ENCODE measurements at places on chromosomes 1 and 21.

- no peak for DNase-seq
Measured at GRCh38 chr1:113429461-113430153, 39.3 kb downstream of the MAGI3 start.

- DNase-seq, result no peak
Measured at GRCh38 chr1:164667001-164667400, 108.0 kb downstream of the PBX1 start.

GRCh38 chr1:113666126-113666525 lies 93.2 kb downstream of the PHTF1 start:
- no peak for DNase-seq

DNA sequence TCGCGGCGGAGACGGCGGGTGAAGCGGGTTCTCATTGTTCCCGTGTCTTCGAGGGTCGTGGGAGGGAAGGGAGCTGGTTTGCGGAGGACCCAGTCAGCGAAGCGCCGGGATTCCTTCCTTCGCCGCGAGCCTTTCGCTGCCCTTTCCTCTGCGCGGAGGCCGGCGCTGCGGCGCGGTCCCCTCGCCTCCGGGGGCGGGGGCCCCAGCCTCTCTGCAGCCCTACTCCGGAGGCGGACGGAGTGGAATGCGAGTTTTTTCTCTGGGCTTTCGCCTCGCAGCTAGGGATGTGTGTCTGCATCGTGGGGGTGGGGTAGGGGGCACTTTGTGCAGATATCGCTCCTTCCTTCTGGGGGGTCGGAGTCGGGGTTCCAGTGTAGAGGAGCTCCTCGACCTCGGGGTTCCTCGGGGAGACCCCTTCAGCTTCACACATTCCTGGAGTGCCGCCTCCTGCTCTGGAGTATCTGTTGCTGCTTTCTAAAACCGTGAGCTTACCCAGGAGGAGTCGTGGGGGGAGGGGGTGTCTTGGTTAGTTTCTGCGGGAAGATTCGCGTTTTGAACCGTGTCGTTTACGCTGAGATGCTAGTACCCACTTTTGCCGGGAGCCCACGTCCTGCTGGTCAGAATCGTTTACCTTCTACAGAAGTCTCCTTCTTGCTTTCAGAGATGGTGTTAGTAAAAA lies 595 bp downstream of the RNF2 start:
- peak; percentile 42 for DNase-seq

DNA sequence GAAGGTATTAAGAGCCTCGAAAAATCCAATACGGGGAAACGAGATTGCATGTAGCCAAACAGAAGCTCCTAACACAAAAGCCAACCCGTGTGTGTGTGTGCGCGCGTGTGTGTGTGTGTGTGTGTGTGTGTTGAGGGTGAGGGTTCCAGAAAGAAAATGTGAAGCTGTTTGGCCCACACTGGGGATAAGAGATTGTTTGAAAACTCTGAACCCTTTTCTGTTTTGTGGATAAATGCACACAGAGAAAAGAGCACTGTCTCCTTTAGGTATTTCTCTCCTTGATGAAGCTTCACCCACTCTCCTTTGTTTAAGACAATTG lies 1.9 kb downstream of the WLS start:
- DNase-seq, result no peak

DNA sequence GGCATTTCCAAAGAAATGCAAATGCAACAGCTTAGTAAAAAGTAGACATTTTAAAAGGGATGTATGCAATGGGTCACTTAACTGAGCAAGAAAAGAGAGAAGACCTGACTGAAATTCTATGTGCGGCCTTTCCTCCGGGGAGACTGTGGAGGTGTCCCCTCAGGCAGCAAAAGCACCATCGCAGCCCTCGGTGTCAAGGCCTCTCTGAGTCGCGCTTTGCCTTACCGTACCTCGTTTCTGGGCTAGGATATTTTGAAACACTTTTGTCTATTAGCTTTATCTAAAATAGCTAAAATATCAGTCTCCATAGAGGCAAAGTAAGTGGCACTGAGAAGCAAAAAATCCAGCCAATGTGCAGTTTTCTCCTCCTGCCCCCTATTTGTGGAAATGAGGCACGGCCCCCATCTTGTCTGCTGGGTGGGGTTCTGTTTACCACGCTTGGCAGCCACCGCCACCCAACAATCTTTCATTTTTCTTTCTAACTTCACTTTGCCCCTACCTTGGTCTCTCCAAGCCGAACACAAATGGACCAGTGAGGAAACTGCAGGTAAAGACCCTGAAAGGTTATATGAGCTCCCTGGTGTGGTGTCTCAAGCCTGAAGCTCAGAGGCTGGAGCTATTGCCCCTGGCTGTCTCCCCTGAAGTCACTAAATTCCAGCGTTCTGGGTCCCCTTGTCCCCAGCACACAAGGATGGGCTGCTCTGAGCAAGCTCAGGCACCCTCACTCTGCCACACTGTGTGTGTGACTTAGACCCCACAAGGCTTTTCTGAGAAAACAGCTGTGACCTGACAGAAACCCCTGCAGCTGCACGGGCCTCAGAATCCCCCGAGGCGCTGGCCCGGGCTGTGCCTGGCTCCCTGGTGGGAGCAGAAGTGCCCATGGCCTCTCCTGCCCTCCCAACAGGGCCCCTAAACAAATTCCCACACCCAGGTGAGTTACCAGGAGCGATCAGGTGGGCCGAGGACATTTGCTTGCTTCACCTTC lies 1.6 kb downstream of the CD247 start:
- DNase-seq, result no peak

- no peak for DNase-seq
Measured at GRCh38 chr1:93344886-93345632, 648 bp upstream of the DR1 start.

- no peak for DNase-seq
Measured at GRCh38 chr1:115198938-115199337, 109.6 kb upstream of the TSPAN2 start.

DNA sequence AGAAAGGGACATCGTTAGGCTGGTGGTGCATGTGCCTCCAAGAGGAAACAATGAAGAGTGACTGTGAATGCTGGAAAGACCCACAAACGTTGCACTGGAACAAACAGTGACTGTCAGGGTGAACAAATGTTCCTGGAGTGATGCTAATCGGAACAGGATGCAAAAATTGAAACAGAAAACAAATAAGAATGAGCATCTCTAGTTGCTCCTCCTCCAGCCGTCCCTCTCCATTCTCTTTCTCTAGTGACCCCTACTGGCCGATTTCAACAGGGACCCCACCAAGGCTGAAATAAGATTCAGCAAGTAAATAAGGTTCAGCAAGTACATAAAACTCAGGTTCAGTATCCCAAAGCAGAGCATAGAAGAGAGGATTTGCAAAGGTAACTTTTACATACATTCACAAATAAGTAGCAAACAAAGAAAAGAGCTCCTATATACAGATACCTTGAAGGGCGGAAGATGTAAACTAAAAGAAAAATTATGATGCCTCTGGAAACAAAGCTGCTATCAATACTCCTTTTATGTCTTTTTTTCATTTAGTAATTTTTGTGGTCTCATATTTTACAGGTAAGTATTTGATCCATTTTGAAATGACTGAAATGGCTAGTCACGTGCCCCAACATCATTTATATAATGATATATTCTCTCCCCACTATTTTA lies 836.1 kb upstream of the ADAMTS5 start:
- DNase-seq, result peak; percentile 60

- no peak for DNase-seq
Measured at GRCh38 chr1:99438656-99439230, 174.5 kb downstream of the PLPPR4 start.

DNA sequence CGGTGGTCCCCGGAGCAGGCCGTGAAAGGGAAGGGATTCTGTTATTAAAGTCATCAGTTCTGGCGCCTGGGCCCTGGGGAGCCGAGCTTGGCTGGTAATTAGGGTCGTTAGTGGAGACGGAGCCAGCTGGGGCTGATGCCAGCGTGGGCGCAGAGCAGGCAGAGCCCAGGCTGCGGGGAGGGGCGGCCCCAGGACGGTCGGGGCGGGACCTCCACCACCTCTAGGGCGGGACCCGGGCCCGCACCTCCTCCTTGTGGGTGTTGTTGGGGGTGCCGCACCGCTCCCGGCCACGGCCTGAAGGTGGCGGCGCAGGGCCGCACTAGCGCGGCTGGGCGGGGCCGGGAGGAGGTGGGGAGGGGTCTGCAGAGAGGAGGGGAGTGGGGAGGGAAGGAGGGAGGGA lies 470.6 kb downstream of the PTPRU start:
- DNase-seq, result no peak

DNA sequence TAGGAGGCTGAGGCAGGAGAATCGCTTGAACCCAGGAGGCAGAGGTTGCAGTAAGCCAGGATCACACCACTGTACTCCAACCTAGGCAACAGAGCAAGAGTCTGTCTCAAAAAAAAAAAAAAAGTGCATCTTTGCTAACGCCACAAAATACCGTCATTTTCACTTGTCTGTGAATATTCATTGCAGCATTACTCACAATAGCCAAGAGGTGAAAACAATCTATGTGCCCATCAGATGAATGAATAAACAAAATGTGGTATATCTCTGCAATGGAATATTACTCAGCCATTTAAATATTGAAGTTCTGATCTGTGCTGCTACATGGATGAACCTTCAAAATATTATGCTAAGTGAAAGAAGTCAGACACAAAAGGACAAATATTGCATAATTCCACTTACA lies 7.9 kb upstream of the TIAM1 start:
- no peak for DNase-seq

GRCh38 chr21:36134803-36135390 lies at the start of gene CBR3:
TSS of gene CBR3 (plus strand) at chr21:36135079. CDS start at chr21:36135193, 114 bp downstream.
- DNase-seq, result peak; percentile 45

- no peak for DNase-seq
Measured at GRCh38 chr1:236691348-236691747, 5.0 kb downstream of the ACTN2 start.

DNA sequence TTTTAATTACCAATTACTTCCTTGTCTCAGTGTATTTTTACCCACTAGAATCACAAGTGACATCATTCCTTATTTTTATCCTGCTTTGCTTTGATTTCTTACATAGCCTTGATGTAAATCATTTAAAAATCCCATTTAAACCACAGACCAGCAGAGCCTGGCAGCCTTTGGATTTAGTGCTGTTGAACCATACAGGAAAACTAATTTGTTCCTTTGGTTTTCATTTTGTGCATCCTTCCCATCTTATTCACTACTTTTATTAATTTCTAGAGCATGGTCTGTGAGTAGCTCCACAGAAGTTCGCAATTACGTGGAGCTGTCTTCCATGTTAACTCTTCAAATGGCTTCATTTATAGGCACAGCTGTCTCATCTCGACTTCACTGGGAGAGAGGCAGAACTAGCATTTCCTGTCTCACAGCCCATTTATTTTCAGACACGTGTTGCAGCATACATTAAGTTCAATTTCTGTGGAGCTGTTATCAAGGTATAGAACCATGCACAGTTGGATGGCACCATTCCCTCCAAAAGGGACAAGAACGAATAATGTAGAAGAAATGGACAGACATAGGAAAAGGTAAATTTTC lies 235.3 kb downstream of the MRPL39 start:
- DNase-seq, result no peak

- no peak for DNase-seq
Measured at GRCh38 chr1:7705048-7705907, 65.8 kb upstream of the VAMP3 start.

- DNase-seq, result no peak
Measured at GRCh38 chr1:205304695-205305070, 16.9 kb downstream of the NUAK2 start.

DNA sequence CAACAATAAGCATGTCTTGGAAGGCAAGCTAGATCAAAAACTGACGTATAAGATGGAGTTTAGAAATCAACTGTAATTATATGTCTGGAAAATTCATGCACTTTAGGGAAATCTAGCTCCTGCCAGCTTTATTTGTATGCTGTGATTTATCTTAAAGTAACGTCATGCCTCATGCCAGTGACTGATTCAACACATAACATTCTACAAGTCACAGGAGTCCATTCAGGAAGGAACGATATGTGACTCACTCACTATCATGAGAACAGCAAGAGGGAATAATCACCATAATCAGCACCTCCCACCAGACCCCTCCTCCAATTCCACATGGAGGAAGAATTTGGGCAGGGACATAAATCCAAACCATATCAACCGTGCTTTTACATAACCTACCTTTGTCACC lies 682.4 kb upstream of the ADAMTS5 start:
- no peak for DNase-seq

DNA sequence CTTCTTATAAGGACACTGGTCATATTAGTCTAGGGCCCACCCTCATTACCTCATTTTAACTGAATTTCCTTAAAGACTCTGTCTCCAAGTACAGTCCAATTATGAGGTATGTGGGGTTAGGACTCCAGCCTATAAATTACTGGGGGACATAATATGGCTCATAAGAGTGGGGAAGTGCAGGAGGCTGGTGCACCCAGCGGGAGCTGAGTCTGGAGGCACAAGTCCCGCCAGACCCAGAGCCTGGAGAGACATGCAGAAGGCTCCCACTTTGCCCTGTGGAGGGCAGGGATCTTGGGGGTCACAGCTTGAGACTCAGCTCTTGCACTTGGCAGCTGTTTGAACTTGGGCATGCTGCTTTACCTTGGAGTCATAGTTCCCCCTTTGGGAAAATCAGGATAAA lies 250.4 kb downstream of the RHOU start:
- DNase-seq, result no peak

DNA sequence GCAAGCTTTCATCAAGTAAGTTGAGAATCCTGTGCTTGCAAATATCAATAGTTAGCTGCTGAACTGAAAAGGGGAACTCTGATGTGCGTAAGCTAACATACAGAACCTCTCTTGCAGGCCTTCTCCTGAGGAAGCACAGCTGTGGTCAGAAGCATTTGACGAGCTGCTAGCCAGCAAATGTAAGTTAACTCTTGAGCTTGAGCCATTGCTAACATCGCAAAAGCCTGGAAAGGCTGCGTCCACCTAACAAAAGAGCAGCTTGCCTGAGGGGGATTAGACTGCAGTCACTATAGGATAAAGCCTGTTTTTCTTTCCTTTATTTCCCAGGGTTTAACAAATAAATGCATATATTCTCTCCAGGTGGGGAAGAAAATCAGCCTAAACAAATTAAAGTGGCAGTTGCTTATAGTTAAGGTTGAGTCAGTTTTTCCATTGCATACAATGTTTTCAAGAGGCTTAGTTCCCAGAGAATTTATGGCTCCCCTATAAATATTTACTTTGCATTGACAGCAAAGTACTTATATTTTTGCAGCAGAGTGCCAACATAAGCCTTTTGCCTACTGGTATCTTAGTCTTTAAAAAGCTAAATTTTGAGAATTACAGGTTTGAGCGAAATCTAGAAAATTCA lies 1.5 kb downstream of the RGS2 start:
- peak; percentile 72 for DNase-seq

DNA sequence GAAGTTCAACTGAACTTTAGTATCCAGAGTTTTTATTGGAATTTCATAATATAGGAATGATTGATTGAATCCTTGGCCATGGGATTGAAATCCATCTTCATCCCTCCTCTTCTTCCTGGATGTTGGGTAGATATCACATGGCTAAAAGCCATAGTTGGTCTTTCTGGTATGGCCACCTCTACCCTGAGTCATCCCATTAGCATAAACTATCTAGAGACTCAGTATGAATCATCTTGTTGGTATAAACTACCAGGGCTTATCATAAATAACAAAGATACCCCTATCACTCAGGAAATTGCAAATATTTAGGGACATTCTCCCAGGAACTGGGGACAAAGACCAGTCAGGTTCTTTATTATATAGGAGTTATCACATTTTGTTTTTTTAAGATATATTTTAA lies 21.2 kb upstream of the ZP4 start:
- no peak for DNase-seq
